ENCODE measurements at places on chromosomes 4 and X.

DNA sequence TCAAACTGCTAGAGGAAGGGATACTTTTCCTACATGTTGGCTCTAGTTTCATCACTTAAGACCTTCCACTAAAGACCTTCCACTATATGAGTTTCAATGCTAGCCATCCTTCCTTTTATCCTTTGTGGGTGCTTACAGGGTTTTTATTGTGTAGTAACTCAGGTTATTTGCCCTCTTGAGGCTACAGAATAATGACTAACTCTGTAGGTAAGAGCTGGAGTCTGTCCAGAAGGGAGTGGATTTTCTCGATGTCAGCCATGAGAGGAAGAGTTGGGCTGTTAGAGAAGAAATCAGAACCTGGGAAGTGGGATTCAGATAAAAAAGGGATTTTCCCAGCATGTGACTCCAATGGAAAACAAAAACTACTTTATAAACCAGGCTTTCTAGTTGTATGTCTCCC lies 27.5 kb upstream of the HERC5 start:
- no peak for DNase-seq

GRCh38 chr4:39571054-39571453 lies 43.8 kb upstream of the UGDH start:
- no peak for DNase-seq

DNA sequence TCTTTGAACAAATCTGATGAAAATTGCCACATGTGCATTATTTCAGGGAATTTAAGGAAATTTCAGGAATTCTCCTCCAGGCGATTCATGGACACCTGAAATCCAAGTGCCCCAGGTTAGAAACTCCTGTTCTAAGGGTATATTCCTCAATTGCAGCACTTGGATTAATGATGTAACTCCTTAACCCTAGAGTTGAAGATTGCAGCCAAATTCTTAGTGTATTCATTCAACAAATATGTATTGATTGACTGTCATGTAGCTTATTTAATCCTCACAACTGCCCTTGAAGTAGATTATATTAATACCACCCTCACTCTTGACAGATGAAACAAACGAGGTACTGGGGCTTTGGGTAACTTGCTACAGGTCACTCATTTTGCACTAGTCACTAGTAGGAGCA lies 11.3 kb downstream of the CETN2 start:
- no peak for DNase-seq

DNA sequence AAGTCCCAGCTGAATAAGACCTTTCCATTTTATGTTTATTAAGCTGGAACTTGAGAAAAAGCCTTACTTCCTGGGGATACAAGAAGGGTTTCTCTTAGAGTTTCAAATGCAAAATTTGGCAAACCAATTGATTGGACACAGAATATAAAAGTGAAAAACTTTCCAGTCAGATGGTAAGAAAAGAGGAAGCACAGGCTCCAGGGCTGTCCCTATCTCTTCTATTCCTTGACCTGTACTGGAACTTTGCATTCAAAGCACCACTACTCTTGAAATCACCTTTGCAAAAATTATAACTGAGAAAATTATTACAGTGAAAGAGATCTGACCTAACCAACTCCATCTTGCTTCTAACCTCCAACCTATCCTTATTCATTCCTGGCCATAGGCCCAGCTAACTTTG lies 11.7 kb downstream of the PROM1 start:
- no peak for DNase-seq

- DNase-seq, result no peak
These were observed 30.2 kb upstream of the FAM9C start for GRCh38 chrX:13074297-13075262.

GRCh38 chrX:109533631-109534030 lies 3.0 kb upstream of the NXT2 start:
- peak; percentile 16 for DNase-seq

- no peak for DNase-seq
These were observed 976 bp downstream of the PHKA1 start for GRCh38 chrX:72713130-72713529.

DNA sequence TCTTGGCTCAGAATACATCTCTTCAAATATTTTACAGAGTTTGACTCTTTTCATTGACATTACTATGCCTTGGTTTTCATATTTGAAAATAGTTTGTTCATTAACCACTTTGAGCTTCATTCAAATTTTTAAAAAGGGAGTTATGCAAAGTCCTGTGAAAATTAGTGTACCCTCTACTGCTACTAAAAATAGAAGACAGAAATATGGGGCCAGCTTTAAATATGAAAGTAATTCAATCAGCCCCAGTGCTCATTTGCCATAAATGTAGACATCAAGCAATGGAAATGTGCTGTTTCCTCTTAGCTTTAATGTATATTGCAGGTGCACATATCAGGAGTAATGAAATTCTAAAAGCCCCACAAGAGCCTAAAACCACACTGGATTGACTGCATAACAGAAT lies 218.7 kb downstream of the SPATA18 start:
- no peak for DNase-seq

- no peak for DNase-seq
These were observed 175.6 kb upstream of the GPC4 start for GRCh38 chrX:133590703-133591505.

- DNase-seq, result no peak
These were observed 46.6 kb upstream of the SHISA3 start for GRCh38 chr4:42350611-42351182.

- no peak for DNase-seq
These were observed 162.6 kb upstream of the RAPGEF2 start for GRCh38 chr4:158940271-158940670.

GRCh38 chr4:155777971-155778735 lies 19.3 kb downstream of the GUCY1B1 start:
- no peak for DNase-seq

DNA sequence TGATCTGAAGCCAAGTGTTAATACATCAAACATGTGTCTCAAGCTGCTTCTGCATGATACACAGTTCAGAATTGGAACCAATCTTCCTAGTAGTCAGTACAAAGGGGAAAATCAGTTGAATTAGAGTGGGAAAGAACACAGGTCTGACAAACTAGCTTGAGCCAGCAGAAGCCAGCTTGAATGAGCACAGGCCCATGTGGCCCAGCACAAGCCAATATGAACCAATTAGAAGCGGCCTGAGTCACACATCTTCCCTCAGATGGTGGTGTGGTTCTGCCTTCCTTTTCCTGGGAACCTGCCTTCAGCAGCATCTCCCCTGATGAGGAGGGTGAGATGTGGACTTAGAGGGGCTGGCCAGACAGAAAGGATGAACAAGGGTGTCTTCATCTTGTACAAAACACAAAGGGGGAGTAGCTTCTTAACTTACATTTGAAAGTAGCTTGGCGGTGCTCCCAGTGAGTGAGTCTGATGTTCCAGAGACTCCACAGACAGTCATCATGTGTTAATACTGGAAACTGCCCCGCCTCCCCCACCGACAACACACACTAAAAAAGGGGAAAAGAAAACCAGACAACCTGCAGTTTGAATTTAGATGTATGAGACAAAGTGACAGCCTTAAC lies 72.0 kb downstream of the FRMPD4 start:
- no peak for DNase-seq

DNA sequence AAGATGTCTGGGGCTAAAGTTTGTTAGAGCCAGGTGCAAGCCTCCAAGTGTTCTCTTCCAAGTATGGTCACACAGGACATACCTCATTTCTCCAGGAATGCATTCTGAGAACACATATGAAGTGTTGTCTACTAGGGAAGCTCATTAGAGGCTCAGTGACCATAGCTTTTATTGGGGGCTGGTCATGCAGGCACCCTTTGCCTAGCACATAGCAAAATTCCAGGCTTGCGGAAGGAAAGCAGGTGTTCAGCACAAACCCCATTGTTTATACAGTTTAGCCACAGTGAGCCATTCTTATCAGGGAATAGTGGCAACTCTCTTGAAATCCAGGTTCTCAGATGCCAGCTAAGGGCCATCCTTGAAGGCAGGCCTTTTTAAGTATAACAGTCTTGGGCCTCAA lies 339.4 kb upstream of the ZCCHC13 start:
- DNase-seq, result no peak

GRCh38 chrX:63281465-63281864 lies 69.7 kb downstream of the SPIN4 start:
- no peak for DNase-seq

- no peak for DNase-seq
These were observed 40.0 kb downstream of the CHRDL1 start for GRCh38 chrX:110755611-110756010.

DNA sequence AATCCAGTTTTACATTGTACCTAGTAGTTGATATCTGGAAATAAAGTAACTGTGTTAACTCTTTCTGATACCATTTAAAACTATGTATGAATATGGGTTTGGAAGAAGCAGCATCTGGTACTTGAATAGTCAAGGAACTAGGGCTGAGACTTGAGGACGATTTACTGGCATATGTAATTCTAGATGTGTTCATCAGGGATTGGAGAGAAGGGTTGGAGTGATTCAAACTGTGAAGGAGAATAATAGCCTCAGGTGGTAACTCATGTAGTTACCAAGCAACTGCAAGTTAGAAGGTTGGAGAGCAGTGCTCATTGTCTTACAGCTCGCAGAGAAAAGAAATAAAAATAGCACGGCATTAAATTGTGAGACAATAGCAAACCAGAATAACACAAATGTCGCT lies 29.5 kb upstream of the TXLNG start:
- DNase-seq, result no peak

DNA sequence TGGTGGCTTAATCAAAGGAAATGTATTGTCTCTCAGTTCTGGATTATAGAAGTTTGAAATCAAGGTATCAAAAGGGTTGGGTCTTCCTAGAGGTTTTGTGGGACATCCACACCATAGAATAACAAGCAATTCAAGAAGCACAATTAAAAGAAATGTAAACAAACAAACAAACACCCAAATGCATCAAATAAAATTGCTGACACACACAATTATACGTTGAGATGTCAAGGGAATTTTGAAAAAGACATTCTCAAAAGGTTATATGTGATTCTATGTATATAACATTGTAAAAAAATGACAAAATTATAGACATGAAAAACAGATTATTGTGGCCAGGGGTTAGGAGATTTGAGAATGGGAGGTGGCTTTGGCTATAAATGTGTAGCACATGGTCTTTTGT lies 250.7 kb upstream of the AGA start:
- no peak for DNase-seq

GRCh38 chrX:119693040-119693995 lies at the start of gene SEPTIN6:
Gene SEPTIN6, minus strand, starts transcription at chrX:119693168. Its CDS starts 63 bp downstream, at chrX:119693105.
- peak; percentile 39 for DNase-seq

- DNase-seq, result no peak
These were observed 87.5 kb upstream of the PTPN13 start for GRCh38 chr4:86506591-86506990.

GRCh38 chr4:158793021-158793420 lies 24.2 kb downstream of the FNIP2 start:
- no peak for DNase-seq

DNA sequence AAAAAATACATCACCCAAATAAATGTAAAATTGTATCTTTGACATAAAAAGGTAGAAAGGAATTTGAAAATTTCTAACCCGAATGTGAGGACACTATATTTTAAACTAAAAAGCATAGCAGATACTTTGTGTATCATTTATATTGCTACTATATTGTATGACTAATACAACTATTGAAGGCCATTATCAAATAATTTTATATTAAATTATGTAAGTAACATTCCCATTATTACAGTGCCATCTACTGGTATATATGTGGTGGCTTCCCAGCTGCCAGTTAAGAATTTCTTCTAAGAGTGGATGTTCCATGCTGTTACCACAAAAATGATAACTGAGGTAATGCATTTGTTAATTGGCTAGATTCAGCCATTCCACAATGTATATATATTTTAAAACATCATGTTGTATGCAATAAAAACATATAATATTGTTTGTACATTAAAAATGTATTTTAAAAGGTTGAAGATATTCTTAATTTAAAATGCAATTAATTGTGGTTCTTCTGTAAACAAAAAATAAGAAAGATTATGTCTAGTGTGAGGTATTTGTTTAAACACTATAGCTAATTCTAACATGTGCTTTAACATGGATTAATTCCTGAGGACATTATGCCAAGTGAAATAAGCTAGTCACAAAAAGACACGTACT lies 65.3 kb downstream of the EGF start:
- no peak for DNase-seq

GRCh38 chr4:147526272-147526654 lies 45.4 kb downstream of the EDNRA start:
- DNase-seq, result no peak

DNA sequence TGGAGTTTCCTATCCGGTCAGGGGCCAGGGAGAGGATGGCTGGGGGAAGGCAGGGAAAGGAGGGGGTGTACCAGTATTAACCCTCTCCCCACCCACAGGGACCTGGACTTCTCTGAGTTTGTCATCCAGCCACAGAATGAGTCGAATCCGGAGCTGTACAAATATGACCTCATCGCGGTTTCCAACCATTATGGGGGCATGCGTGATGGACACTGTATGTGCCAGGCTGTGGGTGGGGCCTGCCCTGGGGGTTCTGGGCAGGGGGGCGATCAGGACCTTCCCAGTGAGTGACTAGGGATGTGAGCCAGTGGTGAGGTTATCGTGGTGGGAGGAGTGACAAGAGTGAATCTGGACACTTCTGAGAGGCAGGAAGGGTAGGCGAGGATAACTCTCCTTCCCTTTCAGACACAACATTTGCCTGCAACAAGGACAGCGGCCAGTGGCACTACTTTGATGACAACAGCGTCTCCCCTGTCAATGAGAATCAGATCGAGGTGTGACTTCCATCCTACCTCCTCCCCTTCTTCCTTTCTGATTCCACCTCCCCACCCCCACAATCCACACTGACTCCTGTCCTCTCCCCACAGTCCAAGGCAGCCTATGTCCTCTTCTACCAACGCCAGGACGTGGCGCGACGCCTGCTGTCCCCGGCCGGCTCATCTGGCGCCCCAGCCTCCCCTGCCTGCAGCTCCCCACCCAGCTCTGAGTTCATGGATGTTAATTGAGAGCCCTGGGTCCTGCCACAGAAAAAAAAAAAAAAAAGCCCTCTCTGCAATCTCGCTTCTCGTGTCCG lies 14.6 kb downstream of the USP11 start:
- no peak for DNase-seq

DNA sequence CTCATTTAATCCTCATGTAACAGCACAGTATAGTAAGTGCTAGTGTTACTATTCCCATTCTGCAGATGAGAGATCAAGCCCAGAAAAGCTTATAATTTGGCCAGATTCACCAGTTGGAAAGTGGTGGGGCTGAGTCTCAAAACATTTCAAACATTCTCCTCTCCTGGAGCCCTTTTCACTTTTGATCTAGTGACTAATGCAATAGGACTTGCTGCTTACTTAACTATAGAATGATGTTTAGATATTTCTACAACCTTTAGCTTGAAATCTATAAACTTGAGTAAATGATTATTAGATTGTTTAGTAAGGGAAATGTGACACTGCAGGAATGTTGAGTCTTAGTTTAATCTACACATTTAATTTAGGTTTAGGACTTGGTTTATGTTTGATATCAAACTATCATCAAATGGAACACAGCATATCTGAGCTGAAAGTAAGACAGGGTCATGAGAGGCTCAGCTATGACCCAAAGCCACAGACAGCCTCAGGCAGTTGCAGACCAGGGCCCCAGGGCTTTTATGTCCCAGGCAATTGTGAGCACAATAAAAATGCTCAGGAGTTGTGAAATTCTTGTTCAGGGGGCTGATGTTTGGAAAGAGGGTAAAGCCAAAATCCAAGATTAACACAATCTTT lies 199.5 kb upstream of the HS3ST1 start:
- DNase-seq, result no peak
